Colonic mucosa (tissue), 4 donors: ENCODE measurements at places on chromosomes 13 and 19. TPM values are rescaled to one million over a fixed set of nuclear protein-coding genes. Genes with fewer than 3 reads are reported as not detected.

The SHISA7 gene
- total RNA-seq = not detected

The CAPS gene
- 15.0 TPM for total RNA-seq

The LYL1 gene
- 3.6 TPM for total RNA-seq

The PRR36 gene
- 0.22 TPM for total RNA-seq

The F2RL3 gene
- 0.84 TPM for total RNA-seq

The TTYH1 gene
- 2.4 TPM for total RNA-seq

GRCh38 chr13:74550039-74550438, 415.8 kb upstream of the KLF12 start:
- H3K4me1 ChIP-seq = no peaks in the 10 kb centered on the region
- H3K36me3 ChIP-seq = no peaks in the 10 kb centered on the region
- DNase-seq = no peak
- H3K27ac ChIP-seq = no peak overlapping the region

- H3K4me1 ChIP-seq = no peaks in the 10 kb centered on the region
- H3K27ac ChIP-seq = no peak overlapping the region
- DNase-seq = no peak
- no peaks in the 10 kb centered on the region for H3K27me3 ChIP-seq
These were observed 800.5 kb downstream of the SLITRK6 start for GRCh38 chr13:84998681-84999080.

DNA sequence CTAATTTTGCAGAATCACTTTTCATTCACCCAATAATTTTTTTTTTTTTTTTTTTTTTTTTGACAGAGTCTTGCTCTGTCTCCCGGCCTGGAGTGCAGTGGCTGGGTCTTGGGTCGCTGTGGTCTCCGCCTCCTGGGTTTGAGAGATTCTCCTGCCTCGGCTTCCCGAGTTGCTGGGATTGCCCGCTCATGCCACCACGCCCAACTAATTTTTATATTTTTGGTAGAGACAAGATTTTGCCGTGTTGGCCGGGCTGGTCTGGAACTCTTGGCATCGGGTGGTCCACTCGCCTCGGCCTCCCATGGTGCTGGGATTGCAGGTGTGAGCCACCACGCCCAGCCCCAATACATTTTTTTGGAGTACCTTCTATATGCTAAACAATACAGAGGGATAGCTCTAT, 1120.0 kb upstream of the ATXN8OS start:
- no peak for DNase-seq
- no peak overlapping the region for H3K27ac ChIP-seq
- no peaks in the 10 kb centered on the region for H3K4me1 ChIP-seq
- H3K4me3 ChIP-seq = no peak overlapping the region
- no peaks in the 10 kb centered on the region for H3K27me3 ChIP-seq
- H3K36me3 ChIP-seq = no peaks in the 10 kb centered on the region

DNA sequence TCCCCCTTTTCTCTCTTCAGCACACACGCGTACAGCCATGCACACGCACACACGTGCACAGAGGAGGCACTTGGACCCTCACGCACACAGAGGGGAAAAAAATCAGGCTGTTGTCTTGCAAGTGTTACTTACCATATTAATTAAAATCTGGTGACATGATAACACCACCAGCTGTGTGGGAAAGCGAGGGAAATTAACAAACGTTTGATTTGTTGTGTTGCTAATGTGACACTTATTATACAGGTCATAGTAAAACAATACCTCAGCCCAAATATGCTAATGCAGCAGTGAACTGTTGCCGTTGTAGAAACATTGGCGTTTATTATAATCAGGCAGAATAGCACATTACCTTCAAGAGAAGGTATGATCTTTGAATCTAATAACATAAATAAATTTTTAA, 211.7 kb downstream of the TEX29 start:
- H3K27ac ChIP-seq = no peak overlapping the region
- no peaks in the 10 kb centered on the region for H3K36me3 ChIP-seq
- no peak for DNase-seq
- H3K4me1 ChIP-seq = no peaks in the 10 kb centered on the region

- no peaks in the 10 kb centered on the region for H3K27me3 ChIP-seq
- no peaks in the 10 kb centered on the region for H3K4me1 ChIP-seq
- DNase-seq = no peak
- H3K27ac ChIP-seq = no peak overlapping the region
- H3K4me3 ChIP-seq = no peak overlapping the region
These were observed 158.1 kb downstream of the ZIC5 start for GRCh38 chr13:99813336-99814095.

DNA sequence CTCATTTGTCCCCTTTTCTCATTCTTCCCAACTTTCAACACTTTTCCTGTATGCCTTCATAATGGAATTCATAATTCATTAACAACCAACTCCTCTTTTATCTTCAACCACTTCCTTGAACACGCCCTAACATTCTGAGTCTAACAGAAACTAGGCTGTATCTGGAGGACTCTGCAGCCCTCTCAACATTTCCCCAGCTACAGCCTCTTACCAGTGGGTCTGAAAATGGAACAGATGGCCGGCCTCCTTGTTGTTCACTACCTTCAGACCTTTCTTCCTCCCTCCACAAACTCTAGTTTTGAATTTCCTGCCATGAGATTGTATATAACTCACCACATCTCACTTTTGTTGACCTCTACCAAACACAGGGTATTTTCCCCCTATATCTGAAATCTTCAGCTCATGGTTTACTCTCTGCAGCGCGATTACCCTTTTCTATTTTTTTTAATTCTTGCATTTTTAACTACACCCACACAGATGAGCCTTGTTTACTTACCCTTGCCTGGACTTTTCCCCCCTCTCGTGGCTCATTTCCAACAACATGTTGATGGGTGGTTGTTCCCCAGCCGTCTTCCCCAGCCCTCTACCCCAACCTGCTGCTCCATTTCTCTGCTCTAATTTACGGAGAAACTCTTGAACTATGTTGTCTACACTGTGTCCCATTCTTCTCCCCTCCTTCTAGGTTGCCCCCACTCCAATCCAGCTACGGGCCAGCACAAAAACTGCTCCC, 846 bp downstream of the ZNF790 start:
- H3K4me1 ChIP-seq = no peaks in the 10 kb centered on the region
- no peak for DNase-seq
- no peaks in the 10 kb centered on the region for H3K36me3 ChIP-seq
- no peaks in the 10 kb centered on the region for H3K27me3 ChIP-seq
- H3K27ac ChIP-seq = peak overlapping the region; percentile 87

DNA sequence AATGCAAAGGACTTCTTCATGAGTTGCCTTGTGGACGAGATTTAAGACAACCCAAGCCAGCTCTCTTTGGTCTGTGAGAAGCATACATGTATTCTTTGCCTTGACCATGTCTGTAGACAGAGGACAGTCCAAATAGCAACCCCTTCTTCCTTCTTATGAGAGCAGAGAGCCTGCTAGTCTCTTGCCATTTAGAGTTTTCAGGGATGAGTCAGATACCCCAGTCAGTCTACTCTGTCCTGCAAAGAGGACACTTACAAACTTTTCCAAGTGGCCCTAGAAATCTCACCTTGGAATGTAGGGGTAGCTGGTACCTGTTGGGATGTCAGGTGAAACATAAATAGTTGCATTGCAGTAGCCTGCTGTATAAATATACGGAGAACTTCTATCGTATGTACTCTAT, 36.7 kb downstream of the DNAJC3 start:
- no peak for DNase-seq
- no peaks in the 10 kb centered on the region for H3K27me3 ChIP-seq
- H3K4me1 ChIP-seq = no peaks in the 10 kb centered on the region
- H3K36me3 ChIP-seq = no peaks in the 10 kb centered on the region
- no peak overlapping the region for H3K27ac ChIP-seq

DNA sequence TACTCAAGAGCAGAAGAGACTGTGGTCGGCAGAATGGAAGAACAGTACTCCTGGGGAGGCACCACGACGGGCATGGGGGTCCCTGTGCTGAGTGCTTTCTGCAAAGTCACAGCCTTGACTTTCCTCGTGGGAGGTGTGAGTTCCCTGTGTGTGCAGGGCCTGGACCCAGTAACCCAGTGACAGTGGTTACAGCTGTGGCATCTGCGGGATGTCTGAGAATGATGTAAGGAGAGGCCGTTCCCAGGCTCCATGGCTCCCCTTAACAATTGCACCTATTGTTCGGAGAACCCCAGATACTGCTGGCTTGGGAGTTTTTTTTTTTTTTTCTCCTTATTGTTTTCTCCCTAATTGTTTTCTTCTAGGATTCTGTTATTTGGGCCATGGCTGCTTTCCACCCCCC, 5.1 kb upstream of the NANOS2 start:
- H3K27ac ChIP-seq = no peak overlapping the region
- no peak for DNase-seq
- H3K4me1 ChIP-seq = no peaks in the 10 kb centered on the region
- no peaks in the 10 kb centered on the region for H3K27me3 ChIP-seq
- no peaks in the 10 kb centered on the region for H3K36me3 ChIP-seq

DNA sequence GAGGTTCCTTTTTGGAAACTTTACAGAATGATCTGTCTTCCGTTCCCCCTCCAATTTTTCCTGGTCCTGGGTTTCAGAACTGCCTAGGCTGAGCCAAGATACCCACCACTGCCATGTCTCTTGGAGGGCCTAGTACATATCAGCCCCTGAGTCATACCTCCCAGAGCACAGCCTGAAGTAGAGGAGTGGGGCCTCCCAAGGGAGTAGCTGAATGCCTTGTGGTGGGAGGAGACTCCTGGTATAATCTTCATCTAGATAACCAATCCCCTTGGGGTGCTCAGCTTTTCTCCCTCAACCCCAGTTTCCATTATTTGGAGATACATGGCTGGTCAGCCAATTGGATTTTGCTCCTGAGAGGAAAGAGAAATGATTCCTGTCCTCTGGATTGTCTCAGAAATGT, 30.3 kb downstream of the ZNF763 start:
- H3K27me3 ChIP-seq = no peaks in the 10 kb centered on the region
- no peak overlapping the region for H3K27ac ChIP-seq
- no peaks in the 10 kb centered on the region for H3K4me1 ChIP-seq
- H3K36me3 ChIP-seq = no peaks in the 10 kb centered on the region

DNA sequence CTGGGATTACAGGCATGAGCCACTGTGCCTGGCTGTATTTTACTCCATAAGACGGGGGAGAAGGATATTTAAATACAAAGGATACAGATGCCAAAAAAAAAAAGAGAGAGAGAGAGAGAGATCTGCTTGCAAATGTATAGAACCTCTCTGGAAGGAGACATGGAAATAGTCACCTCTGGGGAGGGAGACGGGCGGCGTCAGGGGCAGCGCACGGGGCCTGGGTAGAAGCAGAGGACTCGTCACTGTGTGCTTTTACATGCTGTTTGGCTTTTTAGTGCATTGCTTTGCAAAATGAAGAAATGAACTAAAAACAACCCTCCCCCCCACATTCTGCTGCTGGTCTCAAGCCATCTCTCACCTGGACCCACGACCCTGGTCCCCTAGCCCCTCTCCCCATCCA, 4.8 kb upstream of the ZNF653 start:
- DNase-seq = no peak
- H3K4me3 ChIP-seq = no peak overlapping the region
- no peaks in the 10 kb centered on the region for H3K4me1 ChIP-seq
- H3K36me3 ChIP-seq = no peaks in the 10 kb centered on the region
- H3K27ac ChIP-seq = no peak overlapping the region

DNA sequence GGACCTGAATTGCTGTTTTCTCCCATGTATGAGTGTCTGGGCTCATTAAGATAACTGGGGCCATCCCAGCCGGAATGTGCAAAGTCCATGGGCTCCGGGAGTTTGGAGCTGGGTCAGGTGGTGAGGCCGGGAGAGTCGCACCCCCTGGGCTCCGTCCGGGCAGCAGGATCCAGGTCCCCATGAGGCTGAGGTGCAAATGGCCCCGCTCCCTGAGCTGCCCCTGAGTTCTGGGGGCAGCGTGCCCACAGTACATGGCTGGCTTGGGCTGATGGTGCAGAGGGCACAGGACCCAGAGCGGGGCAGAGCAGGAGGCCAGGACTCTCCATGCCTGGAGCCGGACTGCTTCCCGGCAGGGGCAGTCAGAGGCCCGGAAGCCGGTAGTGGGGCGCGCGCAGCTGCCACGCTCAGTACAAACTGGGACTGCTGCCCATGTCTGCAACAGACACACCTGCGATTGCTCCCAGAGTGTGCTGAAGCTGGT, 136.0 kb downstream of the KDM4B start:
- no peaks in the 10 kb centered on the region for H3K27me3 ChIP-seq
- H3K4me1 ChIP-seq = no peaks in the 10 kb centered on the region
- H3K27ac ChIP-seq = no peak overlapping the region
- no peak for DNase-seq

DNA sequence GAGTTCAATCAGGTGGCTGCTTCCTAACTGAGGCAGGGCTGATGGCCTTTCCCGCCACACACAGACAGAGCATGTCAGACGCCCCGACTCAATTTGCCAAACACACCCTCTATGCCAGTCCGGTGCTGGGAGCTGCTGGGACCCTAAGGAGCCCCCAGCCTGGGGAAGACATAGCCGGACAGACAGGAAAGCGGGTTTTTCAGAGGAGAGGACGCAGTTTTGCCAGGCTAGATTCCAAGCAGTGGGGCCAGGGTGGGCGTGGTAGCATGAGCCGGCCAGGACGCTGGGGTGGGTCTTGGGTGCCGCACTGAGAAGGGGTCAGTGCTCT, 19.8 kb downstream of the MAST3 start:
- peak overlapping the region; percentile 73 for H3K4me3 ChIP-seq
- no peaks in the 10 kb centered on the region for H3K36me3 ChIP-seq
- no peaks in the 10 kb centered on the region for H3K27me3 ChIP-seq
- peaks cover 8% of the 10 kb centered on the region for H3K4me1 ChIP-seq
- no peak overlapping the region for H3K27ac ChIP-seq

DNA sequence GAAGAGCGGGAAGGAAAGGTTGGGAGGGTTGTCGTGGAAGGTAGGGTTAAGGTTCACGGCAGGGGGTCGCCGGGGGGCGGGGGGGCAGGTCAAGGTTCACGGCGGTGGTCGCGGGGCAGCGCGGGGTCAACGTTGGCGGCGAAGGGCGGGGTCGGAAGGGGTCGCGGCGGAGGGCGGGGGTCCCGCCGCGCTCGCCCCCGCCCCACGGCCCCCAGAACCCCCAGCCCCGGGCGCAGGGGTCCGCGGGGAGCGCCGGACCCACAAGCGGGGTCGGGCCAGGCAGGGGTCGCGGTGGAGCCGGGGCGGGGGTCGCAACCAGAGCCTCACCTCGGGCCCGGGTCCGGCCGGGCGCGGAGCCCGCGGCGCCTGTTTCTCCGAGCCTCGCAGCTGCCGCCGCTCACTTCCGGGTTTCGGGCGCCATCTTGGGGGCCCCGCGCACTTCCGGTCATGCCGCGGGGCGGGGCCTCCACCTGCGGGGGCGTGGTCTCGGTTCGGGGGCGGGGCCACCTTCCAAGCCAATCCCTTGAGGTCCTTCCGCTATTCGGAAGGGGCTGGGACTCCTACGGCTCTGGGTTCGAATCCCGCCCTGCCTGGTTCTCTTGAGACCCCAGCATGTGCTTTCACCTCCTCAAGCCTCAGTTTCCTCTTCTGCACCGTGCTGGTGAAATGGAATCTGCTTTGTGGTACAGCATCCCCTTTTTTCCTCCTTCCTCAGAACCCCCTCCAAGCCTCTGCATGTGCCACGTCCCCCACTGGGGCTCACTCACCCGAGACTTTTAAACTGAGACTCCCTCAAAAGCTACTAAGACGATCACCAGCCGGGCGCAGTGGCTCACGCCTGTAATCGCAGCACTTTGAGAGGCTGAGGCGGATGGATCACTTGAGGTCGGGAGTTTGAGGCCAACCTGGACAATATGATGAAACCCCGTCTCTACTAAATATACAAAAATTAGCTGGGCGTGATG, at the start of gene SBNO2:
Gene SBNO2, minus strand, starts transcription at position 424 of the 965 bp plus-strand sequence. CDS start 19,992 bp downstream, outside the sequence.
- peak within 1 kb of the TSS; percentile 90 for H3K4me3 ChIP-seq
- no peaks in the 10 kb centered on the region for H3K27me3 ChIP-seq
- peak; percentile 96 for DNase-seq
- H3K4me1 ChIP-seq = peaks cover 13% of the 10 kb centered on the region
- H3K36me3 ChIP-seq = no peaks in the 10 kb centered on the region
